ENCODE measurements at places on chromosomes 2 and 18.

GRCh38 chr2:105437708-105438103 is 38.9 kb upstream of the FHL2 start:
- no peak for DNase-seq

GRCh38 chr2:239831001-239831731 is 194.0 kb downstream of the NDUFA10 start:
- DNase-seq = no peak

DNA sequence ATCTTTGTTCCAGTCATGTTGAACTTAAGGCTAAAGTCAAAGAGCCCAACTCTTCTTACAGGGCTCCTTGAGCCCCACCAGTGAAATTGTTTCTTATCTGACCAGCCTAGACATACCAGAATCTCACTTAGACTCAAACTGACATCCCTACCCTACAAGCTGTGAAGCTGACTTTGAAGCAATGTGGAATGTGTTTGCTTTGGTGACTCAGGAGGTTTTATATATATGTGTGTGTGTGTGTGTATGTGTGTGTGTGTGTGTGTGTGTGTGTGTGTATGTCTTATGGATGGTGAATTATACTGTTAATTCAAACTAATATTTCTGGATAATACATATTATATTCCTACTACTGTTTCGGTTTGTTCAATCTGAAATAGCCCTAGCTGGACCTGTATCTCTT is 67.3 kb downstream of the CAMKMT start:
- DNase-seq = no peak

- no peak for DNase-seq
These were observed 34.3 kb downstream of the DARS1 start for GRCh38 chr2:135951041-135951583.

GRCh38 chr18:37343542-37343851 is 222.1 kb downstream of the CELF4 start:
- no peak for DNase-seq

DNA sequence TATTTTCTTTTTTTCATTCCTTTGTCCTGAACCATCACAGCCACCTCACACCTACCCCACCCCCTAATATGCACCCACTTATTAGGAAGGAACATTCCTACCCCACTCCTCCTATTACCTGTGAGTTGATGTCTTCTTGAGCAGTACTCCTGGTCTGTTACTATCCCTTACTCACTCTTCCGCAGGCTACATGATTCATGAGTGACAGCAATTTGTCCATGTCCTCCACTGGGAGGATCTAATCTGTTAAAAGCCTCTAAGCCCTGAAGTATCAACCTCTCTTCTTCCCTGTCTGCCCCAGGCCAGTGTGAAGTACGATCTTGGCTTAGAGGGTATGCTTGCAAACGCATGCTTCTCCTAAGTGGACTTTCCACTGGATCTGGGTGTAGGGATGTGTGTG is 75.6 kb upstream of the RFX8 start:
- no peak for DNase-seq

DNA sequence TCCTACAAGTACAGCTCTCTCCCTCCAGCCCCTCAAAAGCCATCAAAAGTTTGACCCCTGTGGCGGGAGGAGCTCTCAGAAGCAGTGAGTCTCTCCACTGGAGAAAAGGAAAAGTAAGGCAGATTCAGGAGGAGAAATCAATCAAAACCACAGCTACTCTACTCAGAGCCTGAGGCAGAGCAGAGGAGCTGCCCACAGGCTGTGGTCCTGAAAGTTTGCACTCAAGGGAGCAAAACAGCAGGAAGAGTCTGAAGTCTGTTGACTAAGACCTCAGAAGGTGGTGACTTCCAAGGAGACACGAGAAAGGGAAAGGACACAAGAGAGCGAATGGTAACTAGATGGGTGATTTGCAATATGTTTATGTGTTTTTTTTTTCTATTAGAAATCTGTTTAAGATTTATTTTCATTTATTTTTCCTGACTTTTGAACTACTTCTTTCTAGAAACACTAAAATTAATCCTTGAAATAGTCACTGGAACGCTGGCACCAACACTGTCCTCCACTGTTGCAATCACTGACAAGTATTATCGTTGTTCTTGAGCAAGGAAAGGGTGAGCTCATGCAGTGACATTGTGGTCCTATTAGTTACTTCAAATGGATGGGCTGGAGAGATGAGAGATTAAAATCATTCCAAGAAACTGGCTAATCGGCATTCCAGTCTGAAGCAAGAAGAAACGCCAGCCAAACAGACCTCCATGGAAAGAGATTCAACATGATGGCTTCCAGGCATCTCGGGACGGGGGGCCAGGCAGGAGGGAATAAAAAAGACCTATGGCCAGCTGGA is 35.8 kb downstream of the PID1 start:
- no peak for DNase-seq

All from stimulated activated CD4-positive, alpha-beta T cell treated with anti-CD3 and anti-CD28 coated beads, Interleukin-12 subunit alpha, Interleukin-12 subunit beta, amount 100 ng/mL, for 4 hours (primary cell).